Skeletal muscle cell (primary cell): ENCODE measurements at places on chromosomes 2 and 18.

DNA sequence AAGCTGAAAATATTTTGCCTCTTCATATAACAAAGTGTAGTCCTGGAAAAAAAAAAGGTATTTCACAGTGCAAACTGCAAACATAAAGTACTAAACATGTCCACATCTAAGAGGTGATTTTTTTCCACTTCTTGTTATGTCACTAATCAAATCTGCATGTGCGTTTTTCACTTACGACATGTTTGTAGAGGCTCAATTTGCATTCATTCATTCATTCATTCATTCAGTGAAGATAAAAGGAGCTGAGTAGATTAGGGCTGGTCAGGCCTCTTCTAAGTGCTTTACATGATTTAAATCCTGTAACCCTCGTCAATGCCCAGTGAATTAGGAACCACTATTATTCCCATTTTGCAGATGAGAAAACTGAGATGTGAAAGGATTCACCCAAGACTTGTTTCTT is 88.5 kb downstream of the KCTD1 start:
- no peak for DNase-seq

DNA sequence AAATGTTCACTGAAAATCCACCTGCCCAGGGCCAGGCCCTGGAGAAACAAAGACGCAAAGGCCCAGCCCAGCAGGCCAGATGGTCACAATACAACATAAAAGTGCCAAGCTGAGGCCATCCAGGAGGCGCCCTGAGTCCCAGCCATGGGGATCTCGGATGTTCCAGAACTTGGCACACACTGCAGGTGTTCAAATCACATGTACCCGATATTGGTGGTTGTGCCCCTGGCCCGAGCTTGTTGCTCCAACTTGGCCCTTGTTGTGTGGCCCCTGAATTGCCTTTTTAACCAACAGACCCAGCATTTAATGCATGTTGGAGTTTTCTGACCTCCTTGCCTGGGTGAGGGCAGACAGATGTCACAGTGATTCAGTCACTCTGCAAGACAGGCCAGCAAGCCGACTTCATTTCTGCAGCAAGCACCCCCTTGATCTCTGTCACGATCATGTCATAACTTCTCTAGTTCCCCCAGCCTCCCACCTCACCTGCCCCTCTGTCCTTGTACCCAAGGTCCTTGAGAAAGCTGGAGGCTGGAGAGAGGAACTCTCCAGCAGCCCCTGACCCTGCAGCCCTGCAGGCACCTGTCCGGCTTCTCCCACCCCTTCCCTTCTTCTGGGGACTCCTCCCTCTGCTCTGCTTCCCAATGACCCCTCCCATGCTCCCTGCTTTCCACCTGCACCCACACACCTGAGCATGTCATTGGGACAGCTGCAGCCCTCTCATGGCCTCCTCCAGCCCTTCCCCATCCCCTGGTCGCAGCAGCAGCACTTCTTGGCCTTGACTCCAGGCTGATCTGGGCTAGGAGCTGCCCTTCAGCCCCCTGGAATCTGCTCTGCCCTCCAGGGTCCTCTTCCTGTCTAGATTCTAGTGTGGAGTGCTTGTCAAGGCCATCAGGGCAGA is 9.1 kb downstream of the NGEF start:
- no peak for DNase-seq

DNA sequence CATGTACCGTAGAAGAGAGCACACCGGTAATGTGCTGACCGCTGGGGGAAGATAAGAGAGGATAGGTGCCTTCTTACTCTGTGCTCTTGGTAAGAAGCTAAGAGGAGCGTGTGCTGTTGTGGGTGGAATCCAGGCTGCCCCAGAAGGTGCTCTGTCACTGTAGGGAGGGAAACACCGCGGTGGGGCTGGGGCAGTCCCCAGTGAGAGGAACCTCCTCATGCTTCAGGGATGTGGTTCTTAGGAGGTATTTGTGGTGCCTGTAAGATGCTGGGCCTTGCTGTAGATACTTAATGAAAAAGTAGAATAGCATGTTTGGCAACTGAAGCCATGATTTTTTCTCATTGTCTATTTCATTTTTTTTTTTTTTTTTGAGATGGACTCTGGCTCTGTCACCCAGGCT is 1.1 kb downstream of the COLEC11 start:
- DNase-seq: no peak

- peak; percentile 49 for DNase-seq
Measured at GRCh38 chr2:46098621-46099062, 198.6 kb upstream of the EPAS1 start.

GRCh38 chr18:33201509-33201926 is 239.0 kb downstream of the CCDC178 start:
- DNase-seq: peak; percentile 13

DNA sequence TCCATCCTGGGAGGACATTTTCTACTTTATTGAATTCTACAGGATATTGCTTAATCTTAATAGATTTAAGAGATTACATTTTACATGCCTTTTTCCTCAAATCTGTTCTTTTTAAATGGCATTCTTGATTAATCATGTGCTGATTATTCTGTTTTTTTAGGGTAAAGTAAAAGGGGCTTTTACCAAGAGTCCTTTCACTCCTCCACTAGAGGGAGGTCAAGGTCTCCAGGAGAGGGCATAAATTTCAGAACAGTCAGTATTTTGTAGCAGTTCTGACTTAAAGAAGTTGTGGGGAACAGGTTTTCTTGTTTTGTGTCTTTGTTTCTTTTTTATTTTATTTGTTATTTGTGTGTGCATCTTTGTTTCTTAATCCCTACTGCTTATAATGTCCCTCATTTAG is 25.4 kb downstream of the WDR75 start:
- DNase-seq: peak; percentile 1

GRCh38 chr18:63578357-63578958 is 8.7 kb upstream of the SERPINB13 start:
- DNase-seq: peak; percentile 18

DNA sequence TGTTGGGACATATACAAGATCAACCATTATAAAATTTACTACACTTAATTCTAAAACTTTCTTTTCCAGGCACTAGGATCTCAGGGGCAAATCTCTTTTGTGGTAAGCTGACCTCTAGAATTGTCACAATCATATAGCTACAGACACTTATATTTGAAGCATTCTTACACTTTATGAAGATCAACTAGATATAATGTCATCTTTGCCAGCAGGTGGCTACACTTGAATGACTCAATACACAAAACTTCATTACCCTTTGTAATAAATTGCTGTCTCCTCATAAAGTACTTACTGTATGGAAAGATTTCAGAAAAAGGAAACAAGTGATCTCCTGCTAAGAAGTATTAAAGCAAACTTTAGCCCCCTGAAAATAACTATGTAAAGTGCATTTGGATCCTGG is 77.8 kb downstream of the RDH14 start:
- no peak for DNase-seq

DNA sequence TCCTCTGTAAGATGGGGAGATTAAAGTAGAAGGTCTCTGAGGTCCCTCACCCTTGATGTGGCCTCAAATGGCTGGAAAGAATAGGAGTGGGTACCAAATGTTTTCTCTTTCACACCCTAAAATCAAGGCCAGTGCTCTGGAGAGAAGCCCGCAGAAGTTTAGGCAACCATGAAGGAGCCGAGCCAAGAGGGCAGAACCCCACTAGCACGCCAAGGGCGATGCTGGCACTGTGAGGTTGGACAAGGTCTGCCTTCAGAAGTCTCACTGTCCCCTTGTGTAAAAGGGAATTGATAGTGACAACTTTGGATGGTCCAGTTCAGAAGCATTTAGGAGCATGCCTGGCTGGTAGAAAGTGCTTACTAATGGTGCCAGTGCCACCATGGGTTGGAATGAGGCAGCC is 16.3 kb upstream of the OTOF start:
- no peak for DNase-seq

- DNase-seq: no peak
Measured at GRCh38 chr2:133317178-133317577, 251.1 kb downstream of the NCKAP5 start.

GRCh38 chr18:38635709-38636430 is 1070.3 kb upstream of the CELF4 start:
- DNase-seq: no peak

- DNase-seq: no peak
Measured at GRCh38 chr2:166568409-166568808, 74.4 kb upstream of the SCN7A start.

GRCh38 chr2:222423186-222423585 is 1.2 kb upstream of the SGPP2 start:
- no peak for DNase-seq

- DNase-seq: no peak
Measured at GRCh38 chr2:108965540-108966289, 23.3 kb downstream of the EDAR start.

- no peak for DNase-seq
Measured at GRCh38 chr2:38534746-38535403, 67.9 kb downstream of the HNRNPLL start.

- no peak for DNase-seq
Measured at GRCh38 chr18:33578518-33579348, 714 bp downstream of the ASXL3 start.

GRCh38 chr2:143603846-143604565 is 474.8 kb downstream of the ARHGAP15 start:
- DNase-seq: no peak

DNA sequence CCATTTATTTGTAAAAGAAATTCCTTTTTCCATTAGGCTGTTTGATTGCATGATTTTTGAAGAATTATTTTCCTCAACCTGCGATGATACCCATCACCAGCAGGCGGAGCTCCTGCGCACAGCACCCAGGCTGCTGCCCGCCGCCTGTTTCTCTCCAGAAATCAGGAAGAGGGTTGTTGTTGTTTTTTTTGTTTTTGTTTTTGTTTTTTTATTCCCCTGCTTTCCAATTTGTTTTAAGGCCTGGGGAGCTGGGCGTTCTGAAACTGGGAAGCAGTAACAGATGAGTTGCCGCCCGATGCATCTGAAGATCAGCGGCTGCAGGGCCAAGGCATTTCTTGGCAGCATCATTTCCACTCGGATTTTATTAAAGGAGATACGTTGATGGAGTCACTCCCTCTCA is 132.1 kb downstream of the MBP start:
- DNase-seq: no peak

DNA sequence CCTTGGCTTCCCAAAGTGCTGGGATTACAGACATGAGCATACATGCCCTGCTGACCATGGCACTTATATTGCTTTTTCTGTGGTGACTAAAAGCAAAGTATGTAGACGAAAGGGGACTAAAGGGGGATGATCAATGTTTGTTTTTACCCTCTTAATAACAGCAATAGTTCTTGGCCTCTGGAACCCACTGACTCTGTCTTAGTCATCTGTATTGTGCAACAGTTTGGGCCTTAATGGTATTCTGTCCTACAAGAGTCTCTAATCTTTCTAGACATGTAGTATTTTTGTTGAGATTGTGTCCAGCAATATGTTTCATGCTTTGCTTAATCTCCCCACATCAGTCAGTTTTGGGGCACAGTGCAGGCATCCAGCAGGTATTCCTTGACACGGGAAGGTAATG is 359.9 kb upstream of the FANCL start:
- DNase-seq: peak; percentile 32

GRCh38 chr2:108986916-108987510 is 2.0 kb downstream of the EDAR start:
- DNase-seq: no peak

DNA sequence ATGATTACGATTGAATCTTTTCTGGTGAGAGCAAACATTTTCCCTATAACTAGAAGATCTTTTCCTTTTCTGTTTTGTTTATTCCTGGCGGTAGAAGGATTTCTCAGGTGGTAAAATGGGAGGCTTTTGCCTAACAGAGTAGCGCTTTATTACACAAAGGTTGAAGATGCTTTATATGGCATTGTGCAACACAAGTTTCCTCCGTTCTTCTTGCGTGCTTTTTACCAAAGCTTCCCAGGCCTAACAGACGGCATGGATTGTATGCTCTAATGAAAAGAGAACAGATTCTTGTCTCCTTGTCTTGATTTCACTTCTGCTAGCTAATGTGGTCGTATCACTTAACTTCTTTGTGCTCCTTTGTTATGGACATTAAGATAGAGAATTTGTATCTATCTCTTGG is 43.8 kb downstream of the MYO1B start:
- DNase-seq: no peak

- DNase-seq: no peak
Measured at GRCh38 chr2:174020926-174021662, 55.9 kb upstream of the SP3 start.

- no peak for DNase-seq
Measured at GRCh38 chr18:80037869-80038630, 3.8 kb downstream of the RBFA start.

DNA sequence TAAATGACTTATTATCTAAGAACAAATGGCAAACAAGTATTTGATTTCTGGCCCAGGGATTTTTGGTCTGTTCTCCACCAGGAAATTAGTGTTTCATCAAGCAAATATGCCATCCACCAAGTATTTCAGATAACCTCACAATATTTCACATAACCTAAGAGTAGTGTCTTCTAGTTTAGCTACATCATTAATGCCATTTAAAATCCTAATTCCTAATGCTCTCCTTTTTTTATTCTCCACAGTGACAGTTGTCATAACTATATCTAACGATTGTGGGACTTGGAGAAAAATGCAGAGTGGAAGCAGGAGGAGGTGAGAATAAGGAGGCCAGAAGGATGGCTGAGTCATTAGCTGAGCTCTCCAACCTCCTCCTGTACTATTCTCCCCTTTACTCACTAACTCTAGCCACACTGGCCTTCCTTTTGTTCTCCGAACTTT is 58.5 kb upstream of the CTLA4 start:
- no peak for DNase-seq

- no peak for DNase-seq
Measured at GRCh38 chr2:240289701-240290431, 145.6 kb upstream of the GPC1 start.

GRCh38 chr2:74457129-74457548 is 1.1 kb upstream of the WBP1 start:
- no peak for DNase-seq
